MM.1S (cell line): ENCODE measurements at places on chromosomes 3 and 15.

GRCh38 chr3:65979162-65979561 lies 59.6 kb downstream of the MAGI1 start:
- DNase-seq, result no peak

DNA sequence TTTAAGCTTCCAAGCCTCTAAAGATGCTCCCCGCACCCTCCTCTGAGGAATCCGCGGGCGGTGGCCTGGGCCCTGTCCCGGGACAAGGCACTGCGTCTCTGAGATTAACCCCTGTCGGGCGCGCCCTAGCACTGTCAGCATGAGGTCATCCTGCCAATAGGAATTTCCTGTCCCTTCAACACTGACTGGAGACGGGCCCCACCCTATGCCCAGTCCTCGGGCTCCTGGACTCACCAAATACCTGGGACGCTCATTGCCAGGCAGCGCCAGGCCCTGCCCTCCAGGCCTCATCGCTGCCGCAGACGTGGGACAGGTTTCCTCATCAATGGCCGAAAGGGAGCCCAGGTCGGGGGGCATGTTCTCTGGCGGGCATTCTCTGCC lies 67.6 kb upstream of the SH3GL3 start:
- DNase-seq, result no peak

DNA sequence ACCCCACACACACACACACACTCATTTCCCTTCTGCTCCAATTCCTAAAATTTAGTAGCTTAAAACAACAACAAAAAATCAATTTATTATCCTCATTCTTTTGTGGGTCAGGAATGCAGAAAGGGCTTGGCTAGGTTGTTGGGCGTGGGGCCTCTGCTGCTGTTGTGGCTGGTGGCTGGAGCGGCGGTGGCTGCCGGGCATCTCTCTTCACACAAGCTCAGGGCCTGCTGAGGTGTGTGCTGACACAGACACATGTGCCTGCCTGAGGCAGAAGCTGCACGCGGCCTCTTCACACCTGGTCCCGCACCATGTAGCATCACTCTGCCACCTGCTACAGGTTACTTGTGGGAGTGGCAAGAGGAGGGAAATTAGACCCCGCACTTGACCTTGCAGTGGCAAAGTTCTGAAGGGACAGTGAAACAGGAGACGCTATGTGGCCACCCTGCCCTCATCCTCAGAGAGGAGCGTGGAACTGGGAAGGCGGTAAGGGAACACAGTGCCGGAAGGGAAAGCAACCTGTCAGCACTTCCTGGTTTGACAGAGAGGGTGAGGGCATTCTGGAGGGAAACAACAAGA lies 64.0 kb upstream of the PRR20G start:
- peak; percentile 62 for DNase-seq

- no peak for DNase-seq
Observed at GRCh38 chr15:95327661-95328060, 1002.8 kb upstream of the NR2F2 start.

DNA sequence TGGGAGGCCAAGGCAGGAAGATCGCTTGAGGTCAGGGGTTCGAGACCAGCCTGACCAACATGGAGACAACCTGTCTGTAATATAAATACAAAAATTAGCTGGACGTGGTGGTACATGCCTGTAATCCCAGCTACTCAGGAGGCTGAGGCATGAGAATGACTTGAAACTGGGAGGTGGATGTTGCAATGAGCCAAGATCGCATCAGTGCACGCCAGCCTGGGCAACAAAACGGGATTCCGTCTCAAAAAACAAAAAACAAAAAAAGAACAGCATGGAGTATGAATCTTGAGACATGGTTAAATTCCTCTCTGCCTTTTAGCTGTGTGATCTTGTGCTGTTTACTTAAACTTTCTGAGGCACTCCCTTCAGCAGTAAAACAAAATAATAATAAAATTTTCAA lies 244.9 kb downstream of the FGF12 start:
- DNase-seq, result no peak

DNA sequence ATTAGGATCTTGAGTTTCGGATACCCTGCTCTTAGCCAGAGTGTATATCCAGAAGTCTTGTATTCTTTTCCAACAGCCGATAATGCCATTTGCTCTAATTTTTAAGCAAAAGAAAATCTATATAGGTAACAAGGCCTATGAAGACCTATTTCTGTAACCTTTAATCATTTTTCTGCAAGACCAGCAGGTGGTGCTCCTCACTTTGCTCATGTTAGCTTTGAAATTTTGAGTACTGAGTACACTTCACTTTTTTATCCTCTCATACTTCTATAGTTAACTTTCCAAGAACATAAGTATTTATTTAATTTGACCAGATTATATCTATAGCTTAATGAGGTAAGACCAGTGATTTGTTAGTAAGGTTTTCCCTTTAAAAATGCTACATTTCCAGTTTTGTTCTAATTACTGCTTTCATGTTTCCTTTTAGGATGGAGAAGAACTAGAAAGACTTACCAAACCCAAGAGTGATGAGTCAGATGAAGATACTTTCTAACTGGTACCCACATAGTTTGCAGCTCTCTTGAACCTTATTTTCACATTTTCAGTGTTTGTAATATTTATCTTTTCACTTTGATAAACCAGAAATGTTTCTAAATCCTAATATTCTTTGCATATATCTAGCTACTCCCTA lies 20.5 kb downstream of the SLC35A5 start:
- DNase-seq, result peak; percentile 48

DNA sequence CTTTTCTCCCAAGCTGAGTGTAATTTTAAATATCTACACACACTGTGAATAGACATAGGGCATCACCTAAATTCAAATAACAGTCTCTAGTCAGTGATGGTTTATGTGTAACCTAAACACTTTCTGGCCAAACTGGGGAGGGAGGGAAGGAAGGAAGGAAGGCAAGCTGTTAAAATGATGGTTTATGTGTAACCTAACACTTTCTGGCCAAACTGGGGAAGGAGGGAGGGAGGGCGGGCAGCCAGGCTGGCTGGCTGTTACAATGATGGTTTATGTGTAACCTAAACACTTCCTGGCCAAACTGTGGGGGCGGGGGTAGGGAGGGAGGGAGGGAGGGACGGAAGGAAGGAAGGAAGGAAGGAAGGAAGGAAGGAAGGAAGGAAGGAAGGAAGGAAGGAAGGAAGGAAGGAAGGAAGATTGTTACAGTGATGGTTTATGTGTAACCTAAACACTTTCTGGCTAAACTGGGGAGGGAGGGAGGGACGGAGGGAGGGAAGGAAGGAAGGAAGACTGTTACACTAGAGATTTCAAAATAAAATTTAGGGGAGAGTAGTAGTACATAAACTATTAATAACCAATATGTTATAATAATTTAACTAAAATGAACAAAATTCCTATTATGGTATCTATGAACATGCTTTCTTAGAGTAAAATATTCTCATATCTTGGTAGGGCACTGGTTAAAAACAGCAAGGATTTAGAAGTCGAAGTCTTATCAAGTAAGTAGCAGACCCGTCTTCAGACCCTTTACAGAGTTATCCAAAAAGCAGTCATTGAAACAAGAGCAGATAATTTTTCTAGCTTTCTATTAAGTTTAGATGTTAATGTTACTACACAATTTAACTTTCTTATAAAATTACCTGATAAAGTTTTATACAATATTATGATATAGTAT lies 148.1 kb downstream of the LMLN start:
- DNase-seq, result no peak

DNA sequence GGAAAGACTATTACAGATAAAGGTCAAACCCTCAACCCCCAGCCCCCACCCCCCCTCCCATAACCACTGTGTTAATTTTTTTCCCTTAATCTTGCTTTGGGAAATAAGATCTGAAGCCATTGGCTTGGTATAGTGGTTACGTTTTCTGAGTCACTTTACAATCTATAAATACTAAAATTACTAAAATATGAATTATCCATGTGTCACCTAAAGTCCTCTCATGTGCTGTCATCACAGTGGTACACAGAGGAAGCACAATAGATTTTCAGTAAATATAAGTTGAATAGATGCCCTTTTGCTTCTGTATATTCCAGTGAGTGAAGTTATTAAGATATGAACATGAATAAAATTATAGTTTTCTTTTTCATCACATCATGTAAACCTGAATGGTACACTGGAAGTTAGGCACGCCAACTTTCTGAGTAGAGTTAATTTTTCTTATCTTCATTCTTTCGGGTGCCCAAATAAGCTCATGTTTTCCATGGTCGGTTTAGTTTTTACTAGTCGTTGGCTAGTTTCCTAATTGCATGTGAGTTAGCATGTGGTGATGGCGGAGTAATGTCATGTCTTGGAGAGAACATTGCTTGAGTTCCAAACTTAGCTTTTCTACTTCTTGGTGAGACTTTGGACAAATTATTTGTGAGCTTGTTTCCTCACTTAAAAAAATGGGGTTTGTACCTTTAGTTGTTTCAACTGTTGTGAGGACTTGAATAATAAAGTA lies 11.5 kb downstream of the PPP4R2 start:
- DNase-seq, result no peak

DNA sequence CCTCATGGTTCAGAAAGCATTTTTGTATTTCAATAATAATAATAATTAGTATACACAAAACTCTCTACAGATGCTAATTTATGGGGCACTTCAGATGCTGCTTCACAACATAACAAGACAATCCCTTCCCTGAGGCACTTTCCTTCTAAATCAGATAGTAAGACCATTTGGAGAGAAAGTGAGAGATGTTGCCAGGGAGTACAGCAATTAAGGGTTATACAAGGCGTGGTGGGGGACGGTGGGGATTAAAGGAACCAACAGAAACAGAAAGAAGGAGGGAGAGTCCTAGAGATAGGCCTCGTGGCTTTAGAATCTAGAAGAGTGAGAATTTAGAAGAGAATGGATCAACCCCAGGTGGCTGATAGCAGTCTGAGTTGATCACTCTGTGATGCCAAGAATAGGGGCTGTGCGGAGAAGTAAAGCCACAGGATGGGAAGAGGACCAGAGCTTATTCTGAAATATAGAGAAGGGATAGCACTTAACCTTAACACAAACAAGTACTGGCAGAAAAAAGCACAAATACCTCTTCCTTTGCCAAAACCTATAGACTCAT lies 76.9 kb downstream of the ETFA start:
- no peak for DNase-seq

- DNase-seq, result no peak
Observed at GRCh38 chr3:59056706-59057105, 6.9 kb upstream of the CFAP20DC start.

GRCh38 chr3:36744763-36745162 lies 19.6 kb downstream of the DCLK3 start:
- no peak for DNase-seq

DNA sequence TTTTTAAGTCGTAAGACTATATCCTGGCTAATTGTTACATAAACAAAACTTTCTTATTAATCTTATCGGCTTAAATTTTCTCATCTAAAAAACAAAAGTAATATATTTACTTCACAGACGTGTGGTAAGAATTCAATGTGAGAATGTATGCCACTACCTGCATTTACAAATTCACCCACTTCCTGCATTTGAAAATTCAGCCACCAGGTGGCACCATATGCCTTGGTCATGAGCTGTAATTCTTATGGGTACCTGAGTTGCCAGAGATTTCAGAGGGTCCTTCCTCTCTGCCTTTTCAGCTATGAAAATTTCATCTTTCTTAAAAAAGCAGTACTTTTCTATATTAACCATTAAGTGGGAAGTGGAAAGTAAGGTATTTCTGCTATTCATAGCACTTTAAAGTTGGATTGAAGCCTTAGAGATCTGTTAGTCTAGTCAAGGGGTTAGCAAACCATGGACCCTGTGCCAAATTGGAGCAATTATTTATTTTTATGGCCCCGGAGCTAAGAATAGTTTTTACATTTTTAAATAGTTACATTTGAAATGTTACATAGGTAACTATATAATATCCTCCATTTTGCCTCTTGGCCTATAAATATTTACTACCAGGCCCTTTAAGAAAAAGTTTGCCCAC lies 127.8 kb downstream of the HCN4 start:
- DNase-seq, result peak; percentile 64

- no peak for DNase-seq
Observed at GRCh38 chr3:51708216-51708845, 1.5 kb downstream of the GRM2 start.

- DNase-seq, result no peak
Observed at GRCh38 chr3:40470701-40471100, 6.2 kb upstream of the ZNF619 start.

- DNase-seq, result no peak
Observed at GRCh38 chr15:32825219-32825618, 107.4 kb downstream of the GREM1 start.

GRCh38 chr15:38208779-38209178 lies 43.9 kb upstream of the SPRED1 start:
- no peak for DNase-seq

GRCh38 chr3:156456771-156457224 lies 98.1 kb downstream of the SSR3 start:
- no peak for DNase-seq

GRCh38 chr15:68367992-68368391 lies 64.0 kb downstream of the ITGA11 start:
- no peak for DNase-seq

DNA sequence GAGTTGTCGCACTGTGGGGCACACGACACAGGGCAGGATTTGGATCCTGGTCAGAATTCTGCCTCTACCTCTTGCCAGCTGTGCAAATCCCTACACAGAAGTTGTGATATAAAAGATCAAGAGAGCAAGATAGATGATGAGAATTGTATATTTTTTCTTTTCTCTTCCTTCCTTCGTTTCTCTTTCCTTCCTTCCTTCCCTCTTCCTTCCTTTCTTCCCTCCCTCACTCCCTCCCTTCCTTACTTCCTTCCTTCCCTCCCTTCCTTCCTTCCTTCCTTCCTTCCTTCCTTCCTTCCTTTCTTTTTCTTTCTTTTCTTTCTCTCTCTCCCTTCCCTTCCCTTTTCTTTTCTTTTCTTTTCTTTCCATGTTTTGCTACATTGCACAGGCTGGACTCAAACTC lies 12.0 kb upstream of the AHSG start:
- no peak for DNase-seq

DNA sequence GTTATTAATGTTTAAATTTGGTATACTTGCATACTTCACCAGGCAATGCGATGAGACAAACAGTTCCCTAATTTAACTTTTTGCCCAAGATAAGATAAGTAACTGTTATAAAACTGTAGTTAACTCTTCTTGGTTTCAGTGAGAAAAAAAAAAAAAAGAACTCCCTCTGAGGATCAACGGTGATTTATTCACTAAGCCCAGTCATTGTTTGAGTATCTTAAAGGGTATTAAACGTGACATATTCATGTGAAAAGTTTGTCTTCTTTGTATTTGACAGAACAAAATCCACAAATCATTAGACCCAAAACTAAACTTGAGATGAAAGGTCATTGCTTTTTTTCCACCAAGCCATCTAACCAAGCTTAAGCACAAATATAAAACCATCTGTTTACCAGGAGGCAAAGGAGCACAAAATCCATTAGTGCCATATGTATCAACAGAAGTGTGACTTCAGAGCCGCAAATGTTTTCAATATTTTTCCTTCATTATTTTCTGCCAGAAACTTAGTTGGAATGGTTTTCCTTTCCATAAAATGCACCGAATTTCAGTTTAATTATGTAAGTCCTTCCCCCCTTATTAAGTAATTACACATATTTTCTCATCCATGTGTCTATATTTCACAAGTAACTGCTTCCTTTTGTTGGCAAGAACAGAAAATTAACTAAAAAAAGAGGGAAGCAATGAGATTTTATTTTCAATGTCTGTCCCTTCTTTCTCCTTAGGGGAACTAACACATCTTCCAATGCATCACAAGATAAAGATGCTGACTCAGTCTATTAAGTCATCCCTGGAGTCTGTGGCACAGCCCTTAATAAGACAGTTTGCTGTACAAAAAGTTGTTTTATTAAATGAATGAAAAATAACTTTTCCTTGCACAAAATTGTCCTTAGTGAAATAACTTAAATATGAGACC lies 92.2 kb upstream of the RAP2B start:
- no peak for DNase-seq

GRCh38 chr3:148863297-148863696 lies 1.8 kb upstream of the CPA3 start:
- no peak for DNase-seq
